ENCODE measurements at places on chromosomes 1 and 21.

DNA sequence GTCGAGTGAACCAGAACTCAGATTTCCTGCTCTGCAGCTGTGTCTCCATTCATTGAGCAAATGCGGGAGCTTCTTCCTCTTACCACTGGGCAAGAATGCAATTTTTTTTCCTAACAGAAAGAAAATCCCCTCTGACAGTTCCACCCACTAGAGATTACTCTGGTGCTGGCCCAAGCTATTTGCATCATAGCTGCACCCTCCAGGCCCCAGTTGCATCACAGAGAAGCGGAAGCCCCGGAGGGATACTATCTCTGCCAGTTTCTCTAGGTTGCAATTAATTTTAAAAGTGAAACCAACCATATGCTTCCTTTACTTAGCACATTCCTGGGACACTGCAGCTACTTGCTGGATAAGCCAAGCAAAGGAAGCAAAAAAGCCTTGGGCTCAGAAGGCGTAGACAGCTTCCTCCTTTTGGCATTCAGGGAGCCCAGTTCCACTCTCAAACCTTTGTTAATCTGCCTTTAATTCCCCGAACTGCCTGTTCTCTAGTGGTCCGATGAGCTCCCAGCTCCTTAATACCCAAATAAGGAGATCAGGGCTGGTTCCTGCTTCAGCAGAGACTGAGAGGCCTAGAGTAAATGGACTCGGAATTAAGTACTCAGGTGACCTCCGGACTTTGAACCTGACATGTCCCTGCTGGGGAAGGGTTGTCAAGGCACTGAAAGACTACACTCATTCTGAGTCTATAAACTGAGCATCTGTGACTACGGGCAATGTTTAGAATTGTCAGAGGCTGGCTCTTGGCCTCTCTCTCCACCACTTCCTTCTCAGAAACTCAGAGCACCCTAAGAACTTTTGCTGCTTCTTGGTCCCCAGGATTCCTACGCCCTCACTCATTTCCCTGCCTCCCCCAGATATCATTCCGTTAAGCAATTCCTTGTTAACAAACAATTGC, 72.5 kb upstream of the TNFSF18 start:
- H3K4me1 ChIP-seq, result no peaks in the 10 kb centered on the region
- peak; percentile 80 for DNase-seq
- H3K36me3 ChIP-seq, result no peaks in the 10 kb centered on the region
- H3K27me3 ChIP-seq, result no peaks in the 10 kb centered on the region

GRCh38 chr1:110098222-110099026, 13.8 kb upstream of the UBL4B start:
- H3K36me3 ChIP-seq, result no peaks in the 10 kb centered on the region
- no peaks in the 10 kb centered on the region for H3K4me1 ChIP-seq
- DNase-seq, result no peak
- no peaks in the 10 kb centered on the region for H3K27me3 ChIP-seq

DNA sequence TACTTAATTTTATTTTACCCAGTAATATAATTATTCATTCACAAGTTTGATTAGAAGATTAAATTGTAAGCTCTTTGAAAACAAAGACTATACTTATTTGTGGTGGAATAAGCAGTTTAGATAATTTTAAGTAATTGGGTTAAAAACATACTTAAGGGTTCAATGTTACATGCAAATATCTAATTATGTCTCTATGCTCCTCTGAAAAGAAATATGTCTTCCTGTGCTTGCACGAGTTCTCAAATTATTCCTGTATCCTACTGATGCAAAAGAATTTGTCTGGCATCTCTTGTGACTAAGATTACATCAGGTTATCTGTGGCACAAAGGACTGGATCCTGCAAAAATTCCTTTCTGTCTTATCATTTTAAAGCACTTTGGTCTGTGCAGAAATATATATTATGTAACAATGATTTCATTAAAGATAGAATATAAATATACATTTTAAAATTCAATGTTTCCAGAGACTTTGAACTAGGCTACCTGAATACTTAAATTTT, 416.7 kb downstream of the COL11A1 start:
- no peaks in the 10 kb centered on the region for H3K4me1 ChIP-seq
- no peaks in the 10 kb centered on the region for H3K27me3 ChIP-seq
- no peak overlapping the region for H3K27ac ChIP-seq
- no peak for DNase-seq
- H3K4me3 ChIP-seq, result no peak overlapping the region

GRCh38 chr1:175968486-175969172, 225.2 kb upstream of the TNR start:
- no peaks in the 10 kb centered on the region for H3K27me3 ChIP-seq
- no peak overlapping the region for H3K27ac ChIP-seq
- H3K4me1 ChIP-seq, result no peaks in the 10 kb centered on the region
- no peaks in the 10 kb centered on the region for H3K36me3 ChIP-seq
- H3K4me3 ChIP-seq, result no peak overlapping the region

DNA sequence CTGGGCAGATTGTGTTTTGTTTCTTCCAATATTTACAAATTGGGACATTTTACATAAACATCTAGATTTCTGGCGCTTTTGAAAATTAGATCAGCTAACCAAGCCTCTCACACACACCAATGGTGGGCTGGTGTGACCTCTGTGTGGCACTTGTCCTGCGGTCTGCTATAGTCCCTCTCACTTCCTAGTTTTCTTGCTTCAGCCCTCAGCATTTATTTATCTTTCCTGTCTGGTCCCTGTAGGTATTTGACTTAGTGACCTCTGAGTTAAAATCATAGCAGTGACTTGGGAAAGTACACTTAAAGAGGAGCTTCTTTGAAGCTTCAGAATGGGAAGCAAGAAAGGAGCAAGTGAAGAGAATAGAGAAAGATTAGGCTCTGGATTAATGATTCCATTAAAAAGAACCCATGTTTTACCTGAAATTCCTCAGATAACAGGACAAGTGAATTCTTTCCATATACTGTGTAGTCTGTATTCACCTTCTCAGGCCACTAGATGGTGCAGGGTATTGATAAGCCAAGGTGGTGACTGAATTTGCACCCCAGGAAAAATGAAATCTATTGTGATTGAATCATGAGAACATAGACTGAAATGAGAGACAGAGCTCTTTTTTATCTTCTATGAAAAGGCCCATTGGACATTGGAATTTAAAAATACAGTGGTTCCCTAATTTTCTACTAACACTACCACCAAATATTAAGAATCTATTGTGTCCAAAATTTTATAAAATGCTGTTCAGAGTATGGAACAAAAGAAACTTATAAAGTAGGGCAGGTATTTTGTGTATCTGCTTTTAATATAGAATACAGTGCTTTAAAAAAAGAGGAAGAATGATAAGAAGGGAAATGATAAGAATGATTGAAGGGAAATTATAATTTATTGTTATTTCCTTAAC, 7.1 kb upstream of the DIPK1A start:
- no peaks in the 10 kb centered on the region for H3K27me3 ChIP-seq
- no peak overlapping the region for H3K27ac ChIP-seq
- no peaks in the 10 kb centered on the region for H3K36me3 ChIP-seq
- no peak for DNase-seq
- no peak overlapping the region for H3K4me3 ChIP-seq

DNA sequence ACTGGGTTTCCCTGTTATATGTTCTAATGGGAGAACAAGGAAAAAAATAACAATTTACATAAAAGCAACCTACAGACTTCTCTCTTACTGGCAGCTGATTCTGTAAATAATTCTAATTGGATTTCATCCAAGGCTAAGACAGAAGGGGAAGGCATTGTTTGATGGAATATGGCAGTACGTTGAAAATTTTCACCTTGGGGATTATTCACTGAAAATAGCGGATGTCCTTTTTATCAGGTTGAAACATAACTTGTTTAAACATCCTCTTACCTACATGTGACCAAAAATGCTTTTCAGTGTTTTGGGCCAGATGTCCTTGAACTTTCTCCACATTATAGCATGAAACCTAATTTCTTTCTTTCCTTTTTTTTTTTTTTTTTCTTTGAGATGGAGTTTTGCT, 24.9 kb downstream of the TSNAX start:
- no peaks in the 10 kb centered on the region for H3K4me1 ChIP-seq
- H3K27me3 ChIP-seq, result no peaks in the 10 kb centered on the region
- no peak overlapping the region for H3K27ac ChIP-seq
- DNase-seq, result no peak
- H3K4me3 ChIP-seq, result no peak overlapping the region
- no peaks in the 10 kb centered on the region for H3K36me3 ChIP-seq

- no peaks in the 10 kb centered on the region for H3K36me3 ChIP-seq
- H3K4me3 ChIP-seq, result no peak overlapping the region
- no peak for DNase-seq
- no peaks in the 10 kb centered on the region for H3K27me3 ChIP-seq
- H3K4me1 ChIP-seq, result no peaks in the 10 kb centered on the region
Measured at GRCh38 chr1:187203257-187203656, 374.5 kb downstream of the PLA2G4A start.

- H3K27ac ChIP-seq, result no peak overlapping the region
- no peaks in the 10 kb centered on the region for H3K27me3 ChIP-seq
- H3K4me3 ChIP-seq, result no peak overlapping the region
- H3K4me1 ChIP-seq, result no peaks in the 10 kb centered on the region
- no peaks in the 10 kb centered on the region for H3K36me3 ChIP-seq
Measured at GRCh38 chr1:39545531-39545930, 31.1 kb downstream of the PABPC4 start.

GRCh38 chr21:42755766-42756579, 102.6 kb downstream of the PDE9A start:
- DNase-seq, result no peak
- no peak overlapping the region for H3K27ac ChIP-seq
- H3K27me3 ChIP-seq, result no peaks in the 10 kb centered on the region
- H3K4me1 ChIP-seq, result no peaks in the 10 kb centered on the region
- no peak overlapping the region for H3K4me3 ChIP-seq

GRCh38 chr1:156550346-156550745, 22.0 kb downstream of the IQGAP3 start:
- H3K36me3 ChIP-seq, result no peaks in the 10 kb centered on the region
- no peaks in the 10 kb centered on the region for H3K4me1 ChIP-seq
- no peak overlapping the region for H3K4me3 ChIP-seq
- no peak for DNase-seq

GRCh38 chr1:55826381-55827080, 611.4 kb upstream of the USP24 start:
- DNase-seq, result no peak
- no peaks in the 10 kb centered on the region for H3K36me3 ChIP-seq
- no peaks in the 10 kb centered on the region for H3K27me3 ChIP-seq
- peak overlapping the region; percentile 9 for H3K27ac ChIP-seq
- no peak overlapping the region for H3K4me3 ChIP-seq

GRCh38 chr1:161285113-161285512, 24.7 kb downstream of the MPZ start:
- H3K27ac ChIP-seq, result no peak overlapping the region
- H3K4me3 ChIP-seq, result no peak overlapping the region
- no peak for DNase-seq
- no peaks in the 10 kb centered on the region for H3K27me3 ChIP-seq

DNA sequence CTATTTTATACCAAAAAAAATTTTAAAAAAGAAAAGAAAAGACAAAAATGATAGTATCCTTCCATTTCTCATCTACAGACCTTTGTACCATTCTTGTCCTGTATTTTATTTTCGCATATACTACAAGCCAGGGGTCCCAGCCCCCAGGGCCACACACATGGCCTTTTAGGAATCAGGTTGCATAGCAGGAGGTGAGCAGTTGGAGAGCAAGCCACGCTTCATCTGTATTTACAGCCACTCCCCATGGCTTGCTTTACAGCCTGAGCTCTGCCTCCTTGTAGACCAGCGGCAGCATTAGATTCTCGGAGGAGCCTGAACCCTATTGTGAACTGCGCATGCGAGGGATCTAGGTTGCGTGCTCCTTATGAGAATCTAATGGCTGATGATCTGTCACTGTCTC, 39.8 kb downstream of the RASSF5 start:
- no peak overlapping the region for H3K27ac ChIP-seq
- H3K36me3 ChIP-seq, result no peaks in the 10 kb centered on the region
- DNase-seq, result no peak
- H3K27me3 ChIP-seq, result no peaks in the 10 kb centered on the region
- H3K4me3 ChIP-seq, result no peak overlapping the region
- no peaks in the 10 kb centered on the region for H3K4me1 ChIP-seq

DNA sequence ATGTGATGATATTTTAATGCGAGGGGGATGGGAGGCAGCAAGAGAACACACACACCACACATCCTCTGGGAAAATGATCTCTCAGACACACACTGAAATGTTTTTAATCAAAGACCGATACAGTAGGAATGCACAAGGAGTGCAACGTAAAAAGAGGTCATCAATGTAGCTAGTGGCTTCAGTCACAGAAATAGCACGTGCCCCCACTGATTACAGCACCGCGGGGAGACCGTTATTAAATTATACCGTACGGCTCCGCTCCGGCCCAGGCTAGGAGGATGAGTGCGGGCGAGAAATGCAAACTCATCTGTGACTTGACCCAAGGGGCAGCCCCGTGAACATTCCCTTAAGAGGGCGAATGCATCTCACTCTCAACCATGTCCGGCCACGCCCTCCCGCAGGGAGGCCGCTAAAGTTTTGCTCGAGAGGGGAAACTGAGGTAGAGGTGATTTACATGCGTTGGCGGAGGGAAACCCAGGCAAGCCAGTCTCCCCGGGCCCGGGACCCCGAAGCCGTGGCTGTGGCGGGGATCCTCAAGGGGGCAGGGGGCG, 552 bp downstream of the UBR4 start:
- peak overlapping the region; percentile 76 for H3K4me3 ChIP-seq
- no peaks in the 10 kb centered on the region for H3K4me1 ChIP-seq
- H3K36me3 ChIP-seq, result no peaks in the 10 kb centered on the region
- no peaks in the 10 kb centered on the region for H3K27me3 ChIP-seq
- H3K27ac ChIP-seq, result peak overlapping the region; percentile 92
- DNase-seq, result no peak

DNA sequence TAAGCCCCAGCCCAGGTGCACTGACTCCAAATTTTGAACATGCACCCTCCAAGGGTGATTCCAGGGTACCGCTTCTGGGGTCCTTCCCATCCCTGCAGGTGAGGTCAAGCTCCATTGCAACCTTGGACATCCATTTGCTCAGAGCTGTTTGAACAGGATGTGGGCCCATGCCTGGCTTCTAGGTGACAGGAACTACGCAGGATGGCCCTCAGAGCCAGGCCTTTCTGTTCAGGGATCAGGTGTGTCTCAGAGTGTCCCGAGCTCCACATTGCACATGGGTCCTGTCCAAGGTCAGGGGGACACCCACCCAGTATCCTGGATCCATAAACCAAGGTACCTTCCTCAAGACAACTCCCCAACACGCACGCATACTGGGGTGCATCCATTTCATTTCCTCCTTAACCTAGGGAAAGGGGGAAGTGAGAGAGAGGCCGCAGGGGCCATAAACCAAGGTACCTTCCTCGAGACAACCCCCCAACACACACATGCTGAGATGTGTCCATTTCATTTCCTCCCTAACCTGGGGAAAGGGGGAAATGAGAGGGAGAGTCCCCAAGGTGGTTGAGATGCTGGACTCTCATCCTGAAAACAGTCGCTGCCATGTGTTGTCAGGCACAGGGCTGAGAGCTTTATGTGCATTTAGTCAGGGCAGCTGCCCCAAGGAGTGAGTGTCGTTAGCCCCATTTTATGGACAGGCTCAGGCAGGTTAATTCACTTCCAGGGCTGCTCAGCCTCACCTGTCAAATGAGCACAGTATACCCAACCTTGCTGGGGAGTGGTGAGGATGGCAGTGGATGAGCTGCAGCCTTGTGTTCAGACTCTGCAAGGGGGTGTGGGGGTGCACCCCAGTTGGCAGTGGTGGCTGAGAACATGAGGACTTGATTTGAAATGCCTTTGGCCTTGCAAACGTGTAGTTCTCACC, 2.1 kb downstream of the SLC66A1 start:
- no peaks in the 10 kb centered on the region for H3K27me3 ChIP-seq
- DNase-seq, result no peak
